ENCODE measurements at places on chromosomes 3 and 15.

DNA sequence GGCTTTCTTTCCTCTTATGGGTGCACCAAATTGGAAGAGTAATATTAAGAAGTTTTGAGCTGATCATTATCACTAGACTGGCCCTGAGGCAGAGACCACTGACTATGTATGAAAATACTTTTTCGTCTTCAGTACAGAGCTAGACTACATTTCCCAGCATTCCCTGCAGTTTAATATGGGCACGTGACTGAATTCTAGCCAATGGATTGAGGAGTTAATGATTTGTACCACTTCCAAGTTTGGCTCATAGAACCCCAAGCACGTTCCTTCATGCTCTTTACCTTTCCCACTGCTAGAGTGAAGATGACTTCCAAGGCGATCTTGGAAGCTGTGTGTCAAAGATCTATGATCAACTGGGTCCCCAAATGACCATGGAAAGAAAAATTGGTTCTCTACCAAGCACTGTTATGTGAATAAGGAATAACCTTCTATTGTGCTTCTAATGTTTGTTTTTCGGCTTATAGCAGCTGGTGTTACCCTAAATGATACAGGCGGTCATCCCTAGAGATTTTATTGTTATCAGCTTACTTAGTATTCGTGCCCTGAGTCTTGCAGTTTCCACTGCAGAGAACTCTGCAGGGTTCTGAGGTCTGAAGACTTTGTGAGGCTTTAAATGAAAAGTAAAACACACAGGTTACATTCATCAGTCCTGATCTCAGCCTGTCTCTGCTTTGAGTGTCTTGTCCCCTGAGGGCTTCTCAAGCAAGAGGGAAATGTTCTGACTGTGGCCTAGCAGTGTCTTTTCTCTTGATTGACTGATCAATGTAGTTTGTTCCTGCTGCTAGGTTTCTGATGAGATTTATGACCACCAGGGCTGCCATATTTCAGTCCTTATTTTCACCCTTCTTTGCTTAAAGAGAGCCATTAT, 486.8 kb downstream of the PDCD6IP start:
- no peak for ATAC-seq

- ATAC-seq, result peak; percentile 70
Measured at GRCh38 chr15:32838820-32839219, 121.0 kb downstream of the GREM1 start.

DNA sequence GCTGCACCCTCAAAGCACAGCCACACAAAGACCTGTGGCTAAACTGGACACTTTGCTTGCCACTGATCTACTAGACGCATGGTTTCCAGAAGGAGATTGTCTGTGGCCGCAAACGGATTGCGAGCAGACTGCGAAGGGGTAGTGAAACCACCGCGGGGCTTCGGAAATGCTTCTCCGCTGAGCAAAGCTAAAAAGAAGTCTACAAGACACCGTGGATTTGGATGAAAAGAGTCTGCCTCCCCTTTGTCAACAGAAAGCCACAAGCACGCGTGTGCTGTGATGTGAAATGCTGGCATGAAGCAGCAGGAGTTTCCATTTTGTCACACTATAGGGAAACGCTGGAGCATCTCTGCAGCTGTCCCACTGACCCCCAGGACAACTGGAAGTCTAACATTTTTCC, 63.0 kb downstream of the TMEM44 start:
- no peak for ATAC-seq

GRCh38 chr15:98647026-98647773, 1.1 kb upstream of the IGF1R start:
- peak; percentile 46 for ATAC-seq

DNA sequence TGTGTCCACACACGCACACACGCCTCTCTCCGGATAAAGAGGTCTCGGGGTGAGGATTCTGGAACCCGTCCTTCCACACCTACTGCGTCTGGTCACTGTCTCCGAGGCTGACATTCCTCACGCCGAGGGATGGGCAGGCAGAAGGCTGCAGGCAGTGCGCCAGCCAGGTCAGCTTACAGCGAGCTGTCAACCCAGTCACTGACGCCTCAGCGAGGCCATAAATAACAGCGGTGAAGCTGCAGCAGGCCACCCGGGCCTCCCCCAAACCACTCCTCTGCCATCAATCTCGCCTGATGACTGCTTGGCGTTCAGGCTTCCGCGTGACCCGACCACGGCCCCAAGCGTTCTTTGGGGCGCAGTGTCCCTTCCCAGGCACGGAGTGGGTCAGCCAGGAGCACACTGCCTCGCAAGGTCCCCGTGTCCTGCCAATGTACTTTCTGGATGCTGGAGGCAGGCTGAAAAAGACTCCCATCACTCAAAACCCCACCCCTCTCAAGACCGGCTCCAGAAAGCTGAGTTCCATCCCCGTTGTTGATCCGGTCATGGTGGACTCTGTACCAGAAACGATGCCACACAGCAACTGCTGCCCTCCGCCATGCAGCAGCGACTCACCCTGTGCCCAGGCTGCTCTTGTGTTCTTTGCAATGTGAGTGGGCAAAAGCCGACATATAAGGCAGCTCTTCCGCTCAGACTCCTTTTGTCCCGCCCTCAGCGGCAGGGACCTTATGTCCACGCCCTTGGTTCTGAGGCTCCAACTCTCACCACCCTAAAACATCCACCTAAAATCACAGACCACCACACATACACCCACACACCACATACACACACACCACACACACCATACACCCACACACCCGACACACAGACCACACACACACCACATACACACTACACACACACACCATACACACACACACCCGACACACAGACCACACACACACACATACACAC, 27.1 kb downstream of the CPN2 start:
- ATAC-seq, result peak; percentile 74

GRCh38 chr3:127041264-127041820, 58.4 kb downstream of the PLXNA1 start:
- no peak for ATAC-seq

- ATAC-seq, result no peak
Measured at GRCh38 chr3:150388498-150389418, 19.3 kb upstream of the TSC22D2 start.

GRCh38 chr15:39710681-39711080, 72.0 kb downstream of the FSIP1 start:
- ATAC-seq, result no peak

DNA sequence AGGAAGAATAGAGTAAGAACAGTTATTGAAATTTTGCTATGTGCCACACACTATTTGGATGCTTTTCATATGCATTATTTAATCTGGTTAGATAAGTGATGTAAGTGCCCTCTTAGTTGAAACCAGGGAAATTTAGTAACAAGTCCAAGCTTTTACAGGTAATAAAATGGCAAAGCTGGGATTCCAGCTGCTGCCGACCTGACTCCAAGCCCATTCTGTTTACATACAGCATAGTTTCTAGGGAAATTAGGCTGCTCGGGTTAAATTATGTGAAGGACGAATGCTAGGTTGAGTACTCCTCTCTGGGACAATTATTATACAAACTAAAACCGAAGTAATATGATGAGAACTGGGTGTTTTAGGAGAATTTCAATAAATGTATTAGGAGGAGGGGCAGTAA, 38.7 kb upstream of the FAH start:
- no peak for ATAC-seq

GRCh38 chr15:27328608-27329007, 357.6 kb downstream of the GABRG3 start:
- no peak for ATAC-seq

- ATAC-seq, result no peak
Measured at GRCh38 chr15:29430124-29430523, 160.5 kb upstream of the NSMCE3 start.

- ATAC-seq, result peak; percentile 88
Measured at GRCh38 chr3:50436114-50436674, 67.2 kb downstream of the CACNA2D2 start.

DNA sequence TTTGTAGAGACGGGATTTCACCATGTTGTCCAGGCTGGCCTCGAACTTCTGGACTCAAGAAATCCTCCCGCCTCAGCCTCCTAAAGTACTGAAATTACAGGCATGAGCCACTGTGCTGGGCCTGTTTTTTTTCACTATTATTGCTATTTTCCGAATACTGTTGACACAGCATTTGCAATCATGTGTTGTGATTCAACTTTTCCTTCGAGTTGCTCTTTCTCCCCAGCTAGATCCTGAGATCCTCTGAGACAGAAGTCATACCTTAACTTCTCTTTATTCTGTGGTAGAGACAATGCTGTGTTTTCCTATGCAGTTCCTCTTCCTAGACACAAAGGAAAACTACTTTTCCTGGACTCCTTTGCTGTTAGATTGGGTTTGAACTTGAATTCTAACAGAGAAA, 46.4 kb upstream of the USP3 start:
- ATAC-seq, result no peak

- ATAC-seq, result peak; percentile 85
Measured at GRCh38 chr15:42137461-42138261, 18.8 kb downstream of the PLA2G4F start.

DNA sequence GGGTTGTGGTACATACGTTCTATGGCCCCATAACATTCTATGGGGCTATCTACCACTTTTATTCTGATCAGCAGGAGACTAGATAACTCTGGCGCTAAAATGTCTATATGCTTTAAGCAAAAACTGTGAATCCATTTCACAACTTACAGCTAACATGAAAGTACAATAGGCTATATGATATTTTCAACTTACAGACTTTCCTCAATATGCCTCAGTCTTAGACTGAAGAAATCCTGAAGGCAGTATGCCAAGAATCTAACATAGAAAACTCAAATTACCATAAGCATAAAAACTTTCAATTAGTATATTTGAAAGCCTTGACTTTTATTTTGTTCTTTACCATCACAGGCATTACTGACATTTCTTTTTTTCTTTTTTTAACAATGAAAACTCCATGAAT, 81.4 kb downstream of the CBLB start:
- ATAC-seq, result no peak

GRCh38 chr3:194671511-194671899, 486 bp downstream of the LSG1 start:
- ATAC-seq, result peak; percentile 52

DNA sequence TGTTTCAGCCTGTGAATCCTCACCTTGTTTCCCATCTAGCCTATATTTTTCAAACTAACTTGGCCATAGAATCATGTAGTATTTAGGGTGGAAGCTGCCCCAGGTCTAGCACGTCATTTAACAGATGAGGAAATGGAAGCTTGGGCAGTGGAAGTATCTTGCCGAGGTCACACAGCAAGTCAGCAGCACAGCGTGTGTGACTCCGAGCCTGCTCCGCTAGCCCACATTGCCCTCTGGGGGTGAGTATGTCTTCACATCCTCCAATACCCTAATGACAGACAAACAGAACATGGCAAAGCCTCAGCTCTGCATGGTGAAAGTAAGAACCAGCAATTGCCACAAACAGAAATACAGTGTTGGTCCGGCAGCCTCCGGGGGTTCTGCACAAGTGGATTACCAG, 2.2 kb upstream of the CCR5 start:
- peak; percentile 42 for ATAC-seq

- no peak for ATAC-seq
Measured at GRCh38 chr15:26066896-26067295, 203.8 kb upstream of the ATP10A start.

GRCh38 chr15:90294601-90295269, 29.3 kb downstream of the NGRN start:
- no peak for ATAC-seq

DNA sequence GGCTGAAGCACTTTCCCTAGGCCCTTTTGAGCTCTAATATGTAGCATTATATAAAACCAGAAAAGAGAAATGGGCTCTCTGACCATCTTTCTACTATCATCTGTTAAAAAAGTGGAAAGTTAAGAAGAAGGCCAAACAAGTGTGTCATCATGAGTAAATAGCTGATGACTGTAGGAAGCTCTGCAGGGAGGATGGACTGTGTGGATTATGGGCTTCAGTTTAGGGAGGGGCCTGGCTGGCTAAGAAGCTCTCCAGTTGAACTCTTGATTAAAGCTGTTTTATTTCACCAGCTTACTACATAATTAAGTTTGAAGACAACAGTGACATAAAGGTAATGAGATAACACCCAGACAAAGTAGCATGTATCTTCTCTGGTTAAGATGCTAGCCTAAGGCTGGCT, 30.6 kb downstream of the INTS14 start:
- peak; percentile 85 for ATAC-seq

DNA sequence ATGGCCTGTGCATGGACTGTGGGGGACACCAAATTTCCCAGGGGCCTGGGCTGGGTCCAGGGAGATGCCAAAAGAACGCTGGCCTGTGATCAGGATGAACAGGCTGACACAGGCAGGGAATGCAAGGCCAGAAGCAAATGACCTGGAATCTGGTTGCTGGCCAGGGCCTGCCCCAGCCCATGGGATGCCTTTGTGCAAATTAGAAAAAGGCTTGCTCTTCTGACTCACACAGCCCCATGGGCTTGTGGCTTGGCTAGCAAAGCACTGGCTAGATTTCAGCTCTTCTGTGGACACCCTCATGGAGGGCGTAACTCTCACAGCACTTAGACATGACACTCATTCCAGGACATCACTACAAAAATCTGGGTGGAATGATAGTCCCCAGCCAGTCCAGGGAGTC, 356.0 kb downstream of the SHQ1 start:
- ATAC-seq, result peak; percentile 96

DNA sequence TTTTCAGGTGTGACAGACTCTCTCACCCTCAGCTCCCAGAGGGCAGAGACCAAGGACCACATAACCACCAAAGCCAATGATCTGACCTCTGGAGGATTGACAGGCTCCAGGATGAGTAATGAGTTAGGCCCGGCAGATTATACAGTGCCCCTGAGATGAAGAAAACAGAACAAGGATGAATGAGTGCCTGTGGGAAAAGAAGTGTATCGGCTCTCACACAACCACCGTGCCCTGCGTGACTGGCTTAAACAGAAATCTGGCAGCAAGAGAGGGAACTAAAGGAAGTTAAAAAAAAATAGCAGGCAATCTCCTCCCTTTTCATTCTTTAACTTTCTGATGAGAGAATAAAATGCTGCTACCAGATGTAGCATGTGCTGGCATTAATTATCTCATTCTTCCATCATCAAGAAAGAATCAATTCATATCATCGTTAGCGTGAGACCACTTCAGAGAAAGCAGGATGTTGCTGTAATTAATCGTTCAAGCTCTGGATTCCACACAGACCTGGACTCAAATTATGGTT, 227.5 kb upstream of the COL8A1 start:
- peak; percentile 61 for ATAC-seq

GRCh38 chr3:24519368-24520100, 24.9 kb upstream of the THRB start:
- no peak for ATAC-seq

DNA sequence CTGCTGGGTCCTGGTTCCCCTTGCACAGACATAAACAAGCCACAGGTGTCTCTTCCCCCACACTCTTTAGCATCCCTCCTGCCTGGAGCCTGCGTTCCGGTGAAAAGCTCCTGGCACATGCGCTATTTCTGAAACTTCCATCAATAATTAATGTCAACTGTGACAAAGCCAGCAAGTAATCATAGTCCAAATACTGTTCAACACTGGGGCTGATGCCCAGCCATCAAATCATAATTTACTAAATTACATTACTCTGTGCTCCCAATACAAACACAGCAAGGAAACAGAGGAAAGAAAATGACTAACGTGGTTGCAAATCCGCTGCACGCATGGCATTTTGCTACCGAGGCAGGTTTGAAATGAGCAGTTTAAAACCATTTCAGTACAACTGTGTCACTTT, 294.7 kb downstream of the ERC2 start:
- no peak for ATAC-seq

GRCh38 chr3:187005827-187006481, 75.6 kb downstream of the ST6GAL1 start:
- no peak for ATAC-seq

All from SK-N-SH treated with all-trans-retinoic acid at 6 μM for 48 hours (cell line).